ENCODE measurements at places on chromosomes 16 and 17. TPM values are rescaled to one million over a fixed set of nuclear protein-coding genes. Genes with fewer than 3 reads are reported as not detected.
A peak's percentile ranks its signal among the peaks of the same experiment; 100 is the strongest.

DNA sequence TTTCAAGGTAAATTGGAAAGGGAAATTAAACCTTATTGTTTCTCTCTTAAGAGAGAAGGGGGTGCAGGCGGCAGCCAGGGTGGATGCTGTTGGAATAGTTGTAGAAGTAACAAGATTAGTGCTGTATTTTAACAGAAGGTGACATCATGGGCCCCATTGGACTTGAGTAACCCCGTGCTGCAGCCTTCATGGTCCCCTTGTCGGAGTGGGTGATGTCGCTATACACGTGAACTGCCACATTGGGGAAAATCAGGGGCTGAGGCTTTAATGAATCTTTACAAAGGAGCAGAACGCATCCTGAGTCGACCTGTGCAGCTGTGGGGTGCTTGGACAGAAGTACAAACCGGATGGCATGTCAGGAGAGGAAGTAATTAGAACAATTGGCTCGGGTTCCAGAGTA, 3.2 kb downstream of the SNX11 start:
- DNase-seq: no peak

- no peak for DNase-seq
Measured at GRCh38 chr17:48604770-48605329, at the start of gene HOXB6. Gene HOXB6, minus strand, starts transcription at chr17:48604986. Its CDS starts 6,836 bp downstream, at chr17:48598150.

DNA sequence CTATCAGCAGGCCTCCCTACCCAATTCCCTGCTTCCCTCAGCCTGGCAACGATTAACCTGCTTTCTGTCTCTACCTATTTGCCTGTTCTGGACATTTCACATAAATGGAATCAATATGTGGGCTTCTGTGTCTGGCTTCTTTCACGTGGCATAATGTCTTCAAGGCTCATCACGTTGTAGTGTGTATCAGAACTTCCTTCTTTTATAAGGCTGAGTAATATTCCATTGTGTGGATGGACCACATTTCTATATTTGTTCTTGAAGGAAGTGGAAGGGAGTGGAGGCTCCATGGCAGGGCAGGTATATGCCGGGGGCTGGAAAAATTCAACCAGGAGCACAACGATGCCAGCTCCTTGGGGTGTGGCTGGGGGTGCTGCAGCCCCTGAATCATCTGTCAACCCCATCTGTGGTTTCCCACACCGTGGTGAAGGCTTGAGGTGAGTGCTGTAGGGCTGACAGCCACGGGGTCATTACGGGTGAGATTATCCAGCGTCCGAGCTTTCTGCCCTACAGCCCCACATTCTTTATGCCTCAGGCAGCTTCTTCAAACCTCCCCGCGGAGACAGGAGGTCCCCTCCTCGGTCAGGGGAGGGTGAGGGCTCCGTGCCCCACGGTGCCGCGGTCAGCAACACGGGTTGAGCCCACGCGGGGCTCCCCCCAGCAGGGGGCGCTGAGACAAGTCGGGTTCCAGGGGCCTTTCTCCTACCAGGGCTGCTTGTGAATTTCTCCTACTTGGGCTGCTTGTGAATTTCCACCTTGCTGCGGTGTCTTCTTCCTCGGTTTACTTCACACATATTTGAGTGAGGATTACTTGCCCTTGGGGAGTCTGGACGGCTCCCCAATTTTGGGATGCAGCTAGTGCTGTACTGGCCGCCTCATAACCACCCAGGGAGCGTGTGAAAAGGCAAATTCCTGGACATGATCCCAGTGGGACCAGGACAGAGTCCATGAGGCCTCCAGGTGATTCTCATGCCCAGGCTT, 18.3 kb upstream of the WFIKKN2 start:
- no peak for DNase-seq

GRCh38 chr17:50833510-50834428, 1.6 kb upstream of the WFIKKN2 start:
- no peak for DNase-seq

DNA sequence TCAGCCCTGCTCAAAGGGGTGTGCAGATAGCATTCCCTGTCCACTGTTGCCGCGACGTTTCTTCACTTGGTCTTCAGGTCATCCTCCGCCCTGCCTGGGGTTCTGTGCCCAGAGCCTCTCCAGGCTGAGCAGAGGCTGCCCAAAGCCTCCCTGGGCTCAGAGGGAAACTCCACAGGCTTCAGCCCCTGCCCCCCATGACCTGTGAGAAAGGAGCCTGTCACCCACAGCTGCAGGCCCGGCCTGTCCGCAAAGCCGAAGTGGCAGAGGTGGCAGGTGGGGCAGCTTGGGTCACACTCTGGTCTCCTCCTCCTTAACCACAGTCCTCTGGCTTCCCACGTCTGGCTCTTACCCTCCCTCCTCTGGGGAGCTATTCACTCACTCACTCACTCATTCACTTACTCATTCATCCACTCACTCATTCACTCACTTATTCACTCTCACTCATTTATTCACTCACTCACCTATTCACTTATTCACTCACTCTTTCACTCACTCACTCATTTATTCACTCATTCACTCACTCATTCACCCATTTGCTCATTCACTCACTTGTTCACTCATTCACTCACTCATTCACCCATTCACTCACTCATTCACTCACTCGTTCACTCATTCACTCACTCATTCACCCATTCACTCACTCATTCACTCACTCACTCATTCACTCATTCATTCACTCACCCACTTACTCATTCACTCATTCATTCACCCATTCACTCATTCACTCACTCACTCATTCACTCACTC, 7.1 kb upstream of the CPSF4L start:
- no peak for DNase-seq

DNA sequence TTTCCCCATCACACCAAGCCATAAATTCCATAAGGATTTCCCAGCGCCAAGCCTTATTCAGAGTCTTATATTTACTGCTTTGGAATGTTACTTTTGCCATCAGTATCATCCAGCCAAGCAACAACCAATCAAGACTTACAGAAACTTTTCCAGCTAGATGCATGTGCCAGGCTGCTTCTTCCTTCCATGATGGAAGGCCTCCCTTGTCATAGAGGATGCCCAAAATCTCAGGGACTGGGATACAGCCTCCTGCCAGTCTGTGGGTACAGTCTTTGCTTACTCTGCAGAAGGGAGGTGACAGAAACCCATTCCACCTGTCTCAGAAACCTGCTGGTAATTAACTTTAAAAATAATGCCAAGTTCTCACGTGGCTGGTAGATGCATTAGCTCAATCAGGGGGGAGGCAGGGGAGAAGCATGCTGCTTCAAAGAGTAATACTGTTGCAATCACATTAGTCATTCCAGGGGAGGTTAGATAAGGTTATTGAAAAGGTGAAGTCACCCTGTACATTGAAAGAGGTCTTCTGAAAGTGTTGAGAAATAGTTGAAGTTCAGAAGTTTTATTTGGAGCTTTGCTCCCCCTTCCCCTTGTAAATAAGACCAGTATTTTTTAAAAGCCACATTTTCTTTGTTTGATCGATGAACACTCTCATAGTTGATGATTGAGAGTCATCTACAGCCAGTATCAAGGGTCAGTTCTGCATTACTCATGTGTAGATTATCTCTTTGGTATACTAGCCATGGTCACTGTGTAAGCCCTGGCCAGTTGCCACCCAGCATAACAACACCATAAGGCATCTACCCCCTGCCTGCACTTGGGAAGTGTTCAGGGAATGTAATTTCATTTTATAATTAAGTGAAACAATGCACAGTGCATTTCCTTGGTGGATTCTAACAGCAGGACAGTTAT, 22.2 kb downstream of the HLF start:
- no peak for DNase-seq

DNA sequence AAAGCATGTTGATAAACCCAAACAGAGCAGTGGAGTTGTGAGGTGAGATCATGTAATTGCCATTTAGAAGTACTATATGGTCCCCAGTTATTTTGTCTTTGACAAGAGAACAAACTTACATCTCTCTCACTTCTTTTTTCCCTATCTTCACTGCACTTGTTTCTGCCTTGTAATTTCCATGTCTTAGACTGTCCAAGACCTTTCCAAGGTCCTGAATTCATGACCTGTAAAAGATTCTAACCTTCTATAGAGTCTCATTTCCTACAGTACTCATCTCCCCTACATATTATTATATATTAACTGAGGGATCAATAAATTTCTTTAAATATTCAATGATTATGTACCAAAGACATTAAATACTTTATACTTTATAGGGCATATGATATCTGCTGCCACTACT, 295.3 kb upstream of the KIF2B start:
- no peak for DNase-seq

DNA sequence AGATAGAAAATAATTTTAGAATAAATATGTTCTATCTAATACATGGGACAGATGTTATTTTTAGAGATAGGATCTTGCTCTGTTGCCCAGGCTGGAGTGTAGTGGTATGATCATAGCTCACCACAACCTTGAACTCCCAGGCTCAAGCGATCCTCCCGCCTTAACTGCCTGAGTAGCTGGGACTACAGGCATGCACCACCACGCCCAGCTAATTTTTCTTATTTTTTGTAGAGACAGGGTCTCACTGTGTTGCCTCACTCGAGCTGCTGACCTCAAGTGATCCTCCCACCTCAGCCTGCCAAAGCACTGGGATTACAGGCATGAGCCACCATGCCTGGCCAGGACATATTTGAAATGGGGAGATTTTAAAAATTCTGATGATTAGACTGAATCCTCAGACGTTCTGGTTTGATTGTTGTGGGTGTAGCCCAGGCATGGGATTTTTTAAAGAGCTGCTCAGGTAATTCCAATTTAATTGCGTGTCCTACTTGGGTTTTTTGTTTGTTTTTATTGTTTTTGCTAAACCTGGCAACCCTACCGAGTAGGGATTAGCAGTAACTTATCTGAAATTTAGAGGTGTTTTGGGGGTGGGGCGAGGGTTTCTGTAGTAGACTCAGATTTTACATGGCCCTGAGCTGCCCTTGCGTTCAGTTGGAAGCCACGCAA, 142.9 kb downstream of the RAB11FIP4 start:
- DNase-seq: no peak

GRCh38 chr16:19767497-19767896, 49.4 kb downstream of the IQCK start:
- no peak for DNase-seq

GRCh38 chr17:80884811-80885210, 106.8 kb upstream of the CHMP6 start:
- DNase-seq: no peak

DNA sequence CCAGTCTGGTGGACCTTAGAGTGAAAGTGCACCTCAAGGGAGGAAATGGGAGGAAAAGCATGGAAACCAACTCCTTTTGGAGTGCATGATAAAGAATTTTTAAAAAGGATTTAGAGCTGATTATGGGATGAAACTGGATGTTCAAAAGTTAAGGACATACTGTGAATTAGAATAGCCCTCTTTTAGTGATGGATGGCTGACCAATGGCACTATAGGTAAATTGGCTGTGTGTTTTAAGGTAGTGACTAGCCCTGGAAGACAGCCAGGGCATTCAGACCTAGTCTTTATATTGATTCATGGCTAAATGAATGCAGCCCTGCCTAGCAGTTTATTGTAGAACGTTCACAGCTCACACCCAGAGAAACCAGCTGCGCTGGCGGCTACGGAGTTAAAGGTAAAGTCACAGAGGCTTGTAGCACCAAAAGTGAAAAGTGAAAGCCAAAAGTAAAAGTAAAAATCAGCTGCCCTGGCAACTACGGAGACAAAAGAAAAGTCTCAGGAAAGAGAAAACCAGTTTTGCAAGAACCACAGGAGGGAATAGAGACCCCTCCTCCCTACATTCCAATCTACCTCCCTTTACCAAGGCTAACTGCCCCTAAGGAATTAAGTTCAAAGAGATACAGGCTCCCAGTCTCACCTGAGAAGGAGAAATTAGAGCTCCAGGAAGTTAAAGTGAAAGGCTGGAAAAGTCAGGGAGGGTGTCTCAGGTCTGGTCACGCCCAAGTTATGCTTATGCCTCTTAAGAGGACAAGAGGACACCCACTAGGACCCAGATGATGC, 21.8 kb downstream of the ACSM1 start:
- DNase-seq: peak; percentile 24

- peak; percentile 28 for DNase-seq
Measured at GRCh38 chr16:85056211-85056748, 28.7 kb downstream of the KIAA0513 start.

DNA sequence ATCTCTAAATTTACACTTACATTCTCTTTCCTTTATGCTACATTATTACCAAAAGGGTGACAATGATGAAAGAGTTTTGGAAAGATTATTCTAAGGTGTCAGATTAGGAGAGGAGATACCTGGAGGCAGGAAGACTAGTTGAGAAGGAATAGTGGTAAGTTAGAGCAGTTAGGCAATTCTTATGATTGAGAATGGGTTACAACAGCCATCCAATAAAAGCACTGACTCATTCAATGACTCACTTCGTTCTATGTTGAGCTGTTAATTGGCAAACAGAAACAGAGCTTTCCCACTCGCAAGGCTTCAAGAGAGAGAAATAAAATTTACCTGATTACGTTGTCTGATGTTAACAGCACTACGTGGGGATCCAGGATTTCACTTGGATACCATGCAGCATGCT, 5.8 kb downstream of the NUP88 start:
- no peak for DNase-seq

DNA sequence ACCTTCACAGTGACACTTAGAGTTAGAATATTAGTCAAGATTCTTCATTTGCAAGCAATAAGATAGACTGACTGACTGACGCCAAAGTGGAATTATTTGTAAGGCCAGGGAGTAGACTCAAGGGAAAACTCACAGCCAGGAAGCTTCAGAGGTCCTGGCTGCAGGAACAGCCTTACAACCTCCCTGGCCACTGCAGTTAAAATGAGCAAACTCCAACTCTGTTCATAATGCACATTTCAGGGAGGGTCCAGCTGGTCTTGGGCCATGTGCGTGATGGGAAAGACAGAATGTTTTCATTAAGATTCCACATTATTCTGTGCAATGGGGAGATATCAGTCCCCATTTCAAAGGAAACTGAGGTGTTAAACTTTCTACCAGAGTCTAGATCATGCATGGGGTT, 9.9 kb downstream of the CAPNS2 start:
- no peak for DNase-seq

- no peak for DNase-seq
Measured at GRCh38 chr16:490768-491167, 36.7 kb upstream of the CAPN15 start.

DNA sequence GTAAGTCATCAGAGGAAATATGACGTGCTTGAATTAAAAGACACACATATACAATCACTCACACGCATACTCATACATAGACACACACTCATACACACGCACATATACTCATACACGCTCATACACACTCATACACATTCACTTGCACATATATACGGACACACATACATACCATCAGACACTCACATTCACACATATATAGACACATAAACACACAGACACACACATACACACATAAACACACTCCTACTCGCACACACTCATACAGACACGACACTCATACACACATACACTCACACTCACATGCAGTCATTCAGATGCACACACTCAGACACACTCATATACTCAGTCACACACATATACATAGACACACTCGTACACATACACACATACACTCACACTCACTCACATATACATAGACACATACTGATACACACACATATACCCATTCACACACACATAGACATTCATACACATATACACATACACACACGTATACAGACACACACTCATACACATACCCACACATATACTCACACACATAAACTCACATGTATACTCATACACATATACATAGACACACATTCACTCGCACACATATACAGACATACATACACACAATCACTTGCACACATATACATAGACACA, 24.9 kb upstream of the NUDT16L1 start:
- no peak for DNase-seq

The RABEP1 gene
- 49.6 TPM for total RNA-seq

The LPCAT2 gene
- total RNA-seq: 52.9 TPM

The UMOD gene
- not detected for total RNA-seq

The PIRT gene
- total RNA-seq: not detected

The PIGQ gene
- total RNA-seq: 10.0 TPM

The CDC6 gene
- total RNA-seq: 0.88 TPM

The CTRB1 gene
- not detected for total RNA-seq

The SRL gene
- 10.1 TPM for total RNA-seq

The APOBR gene
- 0.26 TPM for total RNA-seq

Measured in uterus (tissue), 4 donors.